H54 (cell line): ENCODE measurements at places on chromosomes 1 and 21.

DNA sequence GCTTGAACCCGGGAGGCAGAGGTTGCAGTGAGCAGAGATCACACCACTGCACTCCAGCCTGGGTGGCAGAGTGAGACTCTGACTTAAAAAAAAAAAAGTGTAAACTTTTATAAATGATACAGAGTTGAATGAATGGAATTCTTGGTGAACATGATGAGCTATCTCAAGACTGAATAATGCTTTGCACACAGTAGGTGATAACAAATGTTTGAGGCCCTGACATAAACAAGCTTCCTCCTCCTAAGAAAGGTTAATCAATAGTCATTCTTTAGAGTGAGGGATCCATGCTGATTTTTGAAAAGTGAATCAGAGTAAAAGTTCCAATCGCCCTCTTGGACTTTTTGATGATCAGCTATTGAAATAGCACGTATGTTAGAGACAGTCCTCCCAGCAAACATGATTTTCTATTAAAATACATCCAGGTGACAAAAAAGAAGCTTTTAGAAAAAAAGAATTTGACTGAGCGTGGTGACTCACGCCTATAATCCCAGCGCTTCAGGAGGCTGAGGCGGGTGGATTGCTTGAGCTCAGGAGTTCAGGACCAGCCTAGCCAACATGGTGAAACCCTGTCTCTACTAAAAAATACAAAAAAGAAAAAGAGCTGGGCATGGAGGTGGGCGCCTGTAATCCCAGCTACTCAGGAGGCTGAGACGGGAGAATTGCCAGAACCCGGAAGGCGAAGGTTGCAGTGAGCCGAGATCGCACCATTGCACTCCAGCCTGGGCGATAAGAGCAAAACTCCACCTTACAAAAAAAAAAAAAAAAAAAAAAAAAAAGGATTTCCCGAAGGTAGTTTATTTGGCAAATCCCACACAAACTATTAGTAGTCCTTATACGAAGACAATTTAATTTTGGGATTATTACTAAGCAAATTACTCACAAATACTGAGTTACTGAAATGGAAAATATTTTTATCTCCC is 181.8 kb downstream of the NFIA start:
- DNase-seq = no peak

GRCh38 chr21:29550205-29550604 is 251.5 kb downstream of the BACH1 start:
- DNase-seq = no peak

DNA sequence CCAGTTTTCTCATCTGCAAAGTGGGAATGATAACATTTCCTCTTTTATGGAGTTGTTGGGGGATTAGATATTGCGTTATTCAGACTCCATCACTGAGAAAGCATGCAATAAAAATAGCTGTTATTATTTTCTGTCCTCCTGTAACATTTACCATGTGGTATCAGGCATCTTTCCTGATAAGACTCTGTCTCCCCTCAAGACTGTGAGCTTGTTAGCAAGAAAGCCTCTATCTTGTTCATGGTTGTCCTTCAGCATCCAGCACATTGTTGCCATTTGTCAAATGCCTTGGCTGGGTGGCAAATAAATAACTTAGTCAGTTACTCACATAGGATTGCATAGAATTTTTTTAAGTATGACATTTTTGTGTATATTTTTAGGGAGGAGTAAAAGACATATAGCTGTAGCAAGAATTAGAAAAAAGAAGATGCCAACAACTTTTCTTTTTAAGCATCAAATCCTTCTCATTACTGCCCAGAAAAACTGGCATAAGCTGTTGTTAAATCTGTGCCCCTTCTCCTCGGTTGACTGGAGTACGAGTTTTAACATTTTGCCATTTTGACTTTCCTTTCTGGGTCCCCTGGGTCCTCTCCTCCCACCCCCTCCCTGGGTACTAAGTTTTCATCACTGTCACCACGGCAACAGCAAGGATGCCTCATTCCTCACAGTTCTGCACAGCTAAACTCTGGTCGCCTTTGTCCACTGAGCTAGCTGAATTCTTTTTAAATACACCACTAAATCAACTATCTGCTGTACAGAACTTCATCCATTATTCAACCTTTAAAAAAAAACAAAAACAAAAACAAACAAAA is 1.0 kb upstream of the JAM2 start:
- DNase-seq = no peak

- no peak for DNase-seq
Observed at GRCh38 chr1:186595969-186596368, 84.3 kb downstream of the PTGS2 start.

DNA sequence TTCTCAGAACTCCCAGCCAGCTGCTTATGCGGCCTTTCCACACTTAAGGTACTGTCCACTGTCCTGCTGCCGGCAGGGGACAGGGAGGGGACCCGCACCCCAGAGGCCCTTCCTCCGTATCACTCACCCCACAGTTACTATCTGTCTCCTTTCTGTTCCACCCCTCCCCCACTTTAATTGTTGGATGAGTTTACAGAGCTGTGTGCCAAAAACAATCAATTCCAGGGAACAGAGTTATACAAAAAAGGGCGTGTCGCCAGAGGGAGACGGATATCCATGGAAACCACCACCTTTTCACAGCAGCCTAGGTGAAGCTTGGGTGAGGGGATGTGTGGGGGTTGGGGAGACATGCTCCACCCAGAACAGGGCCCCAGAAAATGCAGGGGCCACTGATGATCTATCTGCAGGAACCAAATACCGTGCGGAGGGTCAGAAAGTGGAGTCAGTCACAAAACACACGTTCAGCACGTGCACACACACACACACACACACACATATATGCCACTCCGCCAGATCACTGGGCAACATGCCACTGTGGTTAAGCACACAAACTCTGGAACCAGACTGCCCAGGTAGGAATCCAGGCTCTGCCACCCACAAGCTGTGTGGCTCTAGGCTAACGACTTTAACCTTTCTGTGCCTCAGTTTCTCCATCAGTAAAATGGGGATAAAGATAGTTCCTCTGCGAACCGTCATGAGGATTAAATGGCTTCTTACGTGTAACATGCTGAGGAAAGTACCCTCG is 30.5 kb downstream of the CASZ1 start:
- DNase-seq = no peak

- no peak for DNase-seq
Observed at GRCh38 chr1:19661721-19662228, 2.9 kb upstream of the HTR6 start.

- DNase-seq = no peak
Observed at GRCh38 chr1:67390041-67390887, 39.9 kb downstream of the SERBP1 start.

GRCh38 chr1:175409938-175410337 is 217.4 kb upstream of the KIAA0040 start:
- no peak for DNase-seq

DNA sequence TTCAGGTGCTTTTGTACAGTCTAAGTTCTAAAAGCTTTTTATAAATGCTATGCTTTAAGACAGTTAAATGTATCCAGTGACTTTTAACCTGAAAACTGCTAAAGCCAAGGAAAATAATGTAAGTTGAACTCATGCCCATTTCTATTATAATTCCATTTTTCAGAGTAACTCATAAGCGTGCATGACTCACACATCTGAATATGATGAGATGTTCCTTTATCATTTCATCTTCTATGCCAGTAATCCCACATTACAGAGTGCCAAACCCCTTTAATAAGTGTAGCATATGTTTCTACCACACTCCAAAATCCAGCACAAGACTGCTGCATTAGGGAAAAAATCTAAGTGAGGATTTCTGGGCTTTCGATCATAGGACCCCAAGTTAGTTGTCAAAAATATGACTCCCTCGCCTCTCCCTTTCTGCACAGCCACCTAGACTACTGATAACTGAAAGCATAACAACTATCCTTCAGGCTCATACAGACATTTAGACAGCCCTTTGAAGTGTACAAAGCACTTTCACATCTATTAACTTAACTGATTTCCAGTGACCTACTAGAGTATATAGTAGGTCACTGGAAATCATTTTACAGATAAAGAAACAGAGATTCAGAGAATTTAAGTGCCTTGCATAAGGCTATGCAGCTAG is 45.3 kb downstream of the JAK1 start:
- DNase-seq = no peak

DNA sequence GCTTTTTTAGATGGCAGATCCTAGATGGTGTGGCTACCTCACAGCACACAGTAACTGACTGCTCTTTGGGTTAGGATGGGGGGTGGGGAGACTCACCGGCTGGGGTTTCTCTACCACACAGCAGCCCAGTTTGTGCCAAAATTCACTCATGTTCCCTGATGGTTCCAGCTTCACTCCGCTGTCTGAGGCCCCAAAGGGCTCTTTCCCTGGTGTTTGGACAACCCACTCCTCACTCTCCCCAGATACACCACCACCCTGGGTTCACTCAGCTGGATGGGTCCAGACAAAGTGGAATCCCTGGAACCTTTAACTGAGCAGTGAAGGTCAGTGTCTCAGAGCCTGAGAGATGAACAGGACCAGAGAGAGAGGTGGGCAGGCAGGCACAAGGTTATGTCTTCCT is 3.8 kb downstream of the CDC42SE1 start:
- DNase-seq = no peak

- DNase-seq = no peak
Observed at GRCh38 chr1:212205843-212206242, 79.4 kb upstream of the PPP2R5A start.

GRCh38 chr1:240693036-240693435 is 81.1 kb upstream of the GREM2 start:
- DNase-seq = no peak

DNA sequence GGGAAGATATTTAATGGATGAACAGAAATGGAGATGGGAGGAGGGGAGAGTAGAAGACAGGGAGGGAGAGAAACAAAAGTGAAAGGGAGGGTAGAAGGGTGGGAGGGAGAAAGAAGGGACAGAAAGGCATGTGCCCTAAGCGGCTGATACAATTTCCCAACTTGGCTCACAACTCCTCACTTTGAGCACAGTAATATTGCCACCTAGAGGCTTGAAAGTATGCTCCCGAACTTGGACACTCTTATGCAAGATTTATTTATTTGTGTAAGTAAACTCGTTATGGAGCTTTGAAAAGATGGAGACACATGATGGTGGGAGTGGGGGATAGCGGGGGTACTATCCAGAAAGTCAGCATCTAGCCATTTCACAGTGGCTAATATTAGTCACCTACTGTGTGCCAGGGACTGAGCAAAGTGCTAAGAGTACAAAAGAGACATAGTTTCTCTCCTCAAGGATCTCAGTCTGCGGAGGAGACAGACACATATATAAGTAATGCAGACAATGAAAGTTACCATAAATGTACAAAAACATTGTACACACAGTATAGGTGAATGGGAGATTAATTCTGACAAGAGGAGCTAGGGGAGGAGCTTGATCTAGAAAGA is 189.7 kb downstream of the SEC16B start:
- peak; percentile 20 for DNase-seq

DNA sequence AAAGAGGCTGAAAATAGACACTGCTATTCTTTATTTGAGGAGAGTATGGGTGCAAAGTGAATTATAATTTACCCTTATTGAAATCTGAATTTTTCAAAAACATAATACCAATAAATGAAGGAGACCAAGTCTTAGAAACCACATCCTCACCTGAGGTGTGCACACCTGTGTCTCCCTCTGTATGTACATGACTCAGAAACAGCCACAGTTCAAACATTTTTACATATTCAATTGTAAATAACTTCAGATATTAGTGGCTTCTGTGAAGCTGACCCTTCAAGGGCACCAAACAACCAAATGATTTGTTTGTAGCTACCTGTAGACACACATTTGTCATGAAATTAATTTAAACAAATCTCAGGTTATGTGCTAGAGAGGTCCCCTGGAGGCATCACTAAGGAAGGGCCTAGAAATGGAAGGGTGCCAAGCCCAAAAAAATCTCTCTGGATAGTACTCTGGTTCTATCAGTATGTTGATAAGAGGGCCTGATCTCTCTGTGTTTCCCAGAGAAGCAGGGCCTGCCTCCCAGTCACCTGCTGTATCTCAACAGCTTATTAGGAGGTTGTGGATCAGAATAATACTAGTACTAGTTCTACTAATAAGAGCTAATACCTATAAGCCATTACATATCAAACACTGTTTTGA is 28.1 kb downstream of the ERI3 start:
- DNase-seq = no peak

DNA sequence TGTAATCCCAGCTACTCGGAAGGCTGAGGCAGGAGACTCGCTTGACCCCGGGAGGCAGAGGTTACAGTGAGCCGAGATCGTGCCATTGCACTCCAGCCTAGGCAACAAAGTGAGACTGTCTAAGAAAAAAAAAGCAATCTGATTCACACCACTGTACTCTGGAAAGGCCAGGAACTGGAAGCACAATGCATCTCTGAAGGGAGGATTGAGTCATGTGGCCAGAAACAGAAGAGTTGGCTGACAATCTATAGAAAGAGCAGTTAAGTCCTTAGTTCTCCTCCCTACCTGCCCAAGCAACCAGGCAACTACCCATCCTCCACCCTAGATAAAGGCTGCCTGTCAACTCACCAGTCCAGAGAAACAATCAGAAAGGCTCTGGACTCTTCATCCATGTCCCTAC is 45.9 kb downstream of the PIK3R3 start:
- no peak for DNase-seq

DNA sequence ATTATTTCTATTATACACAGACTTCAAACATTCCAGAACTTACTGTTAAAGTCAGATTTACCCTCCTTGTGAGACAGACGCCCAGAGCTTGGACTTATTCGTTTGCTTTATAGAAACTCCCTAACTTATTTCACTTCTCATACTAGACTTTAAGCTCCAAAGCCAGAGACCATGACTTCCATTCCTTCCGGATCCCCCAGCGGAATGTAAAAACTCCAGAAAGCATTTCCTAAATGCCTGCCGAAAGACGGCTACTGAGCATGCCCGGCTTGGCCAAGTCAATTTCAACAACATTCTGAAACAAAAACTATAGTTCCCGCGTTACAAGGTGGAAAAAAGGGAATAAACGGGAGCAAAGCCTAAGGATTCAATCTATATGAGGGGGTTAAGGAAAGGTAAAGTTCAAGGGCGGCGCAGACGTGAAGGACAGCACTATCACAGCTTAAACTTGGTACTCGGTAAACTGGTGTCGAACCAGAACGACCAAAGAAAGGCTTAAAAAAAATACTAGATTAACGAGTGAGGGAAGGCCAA is 1.1 kb downstream of the USP48 start:
- no peak for DNase-seq

DNA sequence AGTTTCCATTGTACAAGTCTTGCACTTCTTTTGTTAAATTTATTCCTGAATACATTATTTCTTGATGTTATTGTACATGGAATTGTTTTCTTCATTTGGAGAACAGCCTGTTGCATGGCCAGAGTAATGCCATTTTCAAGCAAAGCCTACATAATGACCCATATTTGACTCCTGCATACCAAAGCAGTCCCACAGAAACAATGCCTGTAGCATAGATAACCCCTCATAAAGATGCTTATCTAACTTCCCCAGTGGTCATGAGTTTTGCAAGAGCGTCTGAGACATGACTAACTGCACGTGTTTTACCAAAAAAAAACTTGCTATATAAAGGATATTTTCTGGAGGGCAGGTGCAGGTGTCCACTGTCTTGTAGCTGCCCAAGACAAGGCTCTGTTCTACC is 30.3 kb upstream of the RLF start:
- DNase-seq = no peak

DNA sequence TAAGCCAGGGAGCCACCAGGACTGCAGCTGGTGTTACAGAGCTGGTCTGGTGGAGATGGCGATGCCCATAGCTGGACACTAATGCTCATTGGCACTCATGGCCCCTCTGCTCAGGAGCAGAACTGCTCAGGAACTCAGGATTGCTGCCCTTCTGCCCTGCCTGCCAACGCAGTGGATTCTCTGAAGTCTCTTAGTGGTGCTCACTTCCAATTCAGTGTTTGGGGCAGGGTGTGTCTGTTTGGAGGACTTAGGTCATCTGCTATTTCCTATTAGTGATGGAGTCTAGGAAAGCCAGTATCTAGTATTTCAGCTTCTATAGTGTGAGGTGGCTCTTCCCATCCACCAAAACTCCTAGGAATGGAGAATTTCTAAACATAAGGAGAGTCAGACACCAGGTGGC is 29.1 kb downstream of the S100A10 start:
- no peak for DNase-seq
